ENCODE measurements at places on chromosomes 1 and 21.

DNA sequence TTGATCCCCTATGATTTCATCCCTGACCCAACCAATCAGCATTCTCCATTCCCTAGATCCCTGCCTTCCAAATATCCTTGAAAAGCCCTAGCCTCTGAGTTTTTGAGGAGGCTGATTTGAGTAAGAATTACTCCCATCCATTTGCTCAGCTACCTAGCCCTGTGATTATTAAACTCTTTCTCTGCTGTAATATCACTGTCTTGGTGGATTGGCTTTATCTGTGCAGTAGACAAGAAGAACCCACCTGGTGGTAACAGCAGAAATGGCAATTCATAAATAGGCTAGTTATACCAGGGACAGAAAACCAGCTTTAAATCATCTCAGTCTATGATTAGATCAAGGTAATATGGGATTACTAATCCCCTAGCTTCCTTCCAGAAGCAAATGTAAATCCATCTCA lies 13.0 kb downstream of the IL20 start:
- no peaks in the 10 kb centered on the region for H3K36me3 ChIP-seq
- no peak for DNase-seq
- no peaks in the 10 kb centered on the region for H3K4me1 ChIP-seq

- peaks cover 10% of the 10 kb centered on the region for H3K36me3 ChIP-seq
- peak; percentile 100 for DNase-seq
- peak within 1 kb of the TSS; percentile 90 for H3K4me3 ChIP-seq
- H3K4me1 ChIP-seq: peaks cover 21% of the 10 kb centered on the region
- H3K27me3 ChIP-seq: no peaks in the 10 kb centered on the region
- peak within 1 kb of the TSS; percentile 94 for H3K27ac ChIP-seq
These were observed at the start of gene SDE2 for GRCh38 chr1:225999227-225999911. Gene SDE2 (minus strand): TSS chr1:225999343. CDS start chr1:225999312, 31 bp downstream.

GRCh38 chr1:32772281-32773017 lies 44.7 kb downstream of the YARS1 start:
- H3K36me3 ChIP-seq: peaks cover 84% of the 10 kb centered on the region
- no peaks in the 10 kb centered on the region for H3K27me3 ChIP-seq
- no peak for DNase-seq
- peaks cover 11% of the 10 kb centered on the region for H3K4me1 ChIP-seq
- no peak overlapping the region for H3K4me3 ChIP-seq

DNA sequence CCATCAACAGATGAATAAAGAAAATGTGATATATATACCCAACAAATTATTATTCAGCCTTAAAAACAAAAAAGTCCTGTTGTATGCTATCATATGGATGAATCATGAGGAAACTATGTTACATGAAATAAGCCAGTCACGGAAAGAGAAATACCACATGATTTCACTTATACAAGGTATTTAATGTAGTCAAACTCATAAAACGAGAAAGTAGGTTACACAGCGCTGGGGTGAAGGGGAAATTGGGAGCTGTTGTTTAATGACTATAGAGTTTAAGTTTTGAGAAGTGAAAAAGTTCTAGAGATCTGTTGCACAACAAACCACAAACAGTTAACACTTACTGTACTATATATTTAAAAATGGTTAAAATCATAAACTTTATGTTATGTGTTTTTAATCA lies 58.5 kb downstream of the SLC25A24 start:
- no peaks in the 10 kb centered on the region for H3K36me3 ChIP-seq
- no peaks in the 10 kb centered on the region for H3K4me1 ChIP-seq
- no peak for DNase-seq

DNA sequence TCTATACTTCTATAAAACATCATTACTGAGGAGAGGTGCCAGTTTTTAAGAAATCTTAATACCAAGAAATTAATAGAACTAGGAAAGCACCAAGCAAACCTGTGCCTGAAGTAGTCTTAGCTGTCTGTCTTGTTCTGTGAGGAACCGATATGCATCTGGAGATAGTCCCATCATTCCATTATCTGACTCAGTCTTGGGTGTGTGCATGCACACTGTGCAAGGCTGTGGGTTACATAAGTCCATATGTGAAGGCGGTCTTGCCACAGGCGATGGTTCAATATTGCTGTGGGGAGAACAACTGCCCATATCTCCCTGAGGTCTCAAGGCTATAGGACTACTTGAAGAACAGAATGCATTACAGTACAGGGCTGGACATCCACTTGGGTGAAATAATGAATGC lies 33.8 kb downstream of the STIL start:
- no peak overlapping the region for H3K4me3 ChIP-seq
- DNase-seq: no peak
- peaks cover 7% of the 10 kb centered on the region for H3K36me3 ChIP-seq

DNA sequence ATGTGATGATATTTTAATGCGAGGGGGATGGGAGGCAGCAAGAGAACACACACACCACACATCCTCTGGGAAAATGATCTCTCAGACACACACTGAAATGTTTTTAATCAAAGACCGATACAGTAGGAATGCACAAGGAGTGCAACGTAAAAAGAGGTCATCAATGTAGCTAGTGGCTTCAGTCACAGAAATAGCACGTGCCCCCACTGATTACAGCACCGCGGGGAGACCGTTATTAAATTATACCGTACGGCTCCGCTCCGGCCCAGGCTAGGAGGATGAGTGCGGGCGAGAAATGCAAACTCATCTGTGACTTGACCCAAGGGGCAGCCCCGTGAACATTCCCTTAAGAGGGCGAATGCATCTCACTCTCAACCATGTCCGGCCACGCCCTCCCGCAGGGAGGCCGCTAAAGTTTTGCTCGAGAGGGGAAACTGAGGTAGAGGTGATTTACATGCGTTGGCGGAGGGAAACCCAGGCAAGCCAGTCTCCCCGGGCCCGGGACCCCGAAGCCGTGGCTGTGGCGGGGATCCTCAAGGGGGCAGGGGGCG lies 552 bp downstream of the UBR4 start:
- H3K36me3 ChIP-seq: peaks cover 4% of the 10 kb centered on the region
- peak; percentile 30 for DNase-seq
- H3K27me3 ChIP-seq: no peaks in the 10 kb centered on the region
- peak overlapping the region; percentile 94 for H3K4me3 ChIP-seq
- peaks cover 7% of the 10 kb centered on the region for H3K4me1 ChIP-seq

GRCh38 chr21:41954654-41955499 lies 1.1 kb upstream of the C2CD2 start:
- no peaks in the 10 kb centered on the region for H3K27me3 ChIP-seq
- H3K4me3 ChIP-seq: no peak overlapping the region
- no peak overlapping the region for H3K27ac ChIP-seq

DNA sequence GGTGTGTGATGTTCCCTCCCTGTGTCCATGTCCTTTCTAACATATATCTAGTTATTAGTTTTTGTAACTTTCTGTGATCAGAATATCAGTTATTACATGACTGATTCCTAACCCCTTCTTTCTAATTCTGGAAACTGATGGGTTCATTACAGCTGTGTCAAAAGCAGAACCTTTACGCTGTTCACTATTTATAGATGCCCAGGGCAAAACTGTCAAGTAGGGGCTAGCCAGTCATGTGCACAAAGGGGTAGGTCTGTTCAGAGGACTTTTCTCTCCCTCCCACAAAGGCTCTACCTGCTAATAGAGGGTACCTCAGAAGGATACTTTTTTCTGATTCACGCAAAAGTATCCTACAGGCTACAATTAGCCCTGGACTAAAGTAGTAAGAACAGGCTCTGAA lies 79.2 kb downstream of the NRDC start:
- no peak overlapping the region for H3K4me3 ChIP-seq
- no peak for DNase-seq
- no peaks in the 10 kb centered on the region for H3K27me3 ChIP-seq
- H3K27ac ChIP-seq: no peak overlapping the region

GRCh38 chr1:52996653-52997052 lies 65.4 kb upstream of the PODN start:
- H3K4me1 ChIP-seq: no peaks in the 10 kb centered on the region
- H3K36me3 ChIP-seq: peaks cover 14% of the 10 kb centered on the region
- H3K4me3 ChIP-seq: no peak overlapping the region
- H3K27ac ChIP-seq: no peak overlapping the region

- H3K36me3 ChIP-seq: no peaks in the 10 kb centered on the region
- H3K4me1 ChIP-seq: no peaks in the 10 kb centered on the region
- DNase-seq: peak; percentile 83
- H3K27ac ChIP-seq: no peak overlapping the region
- no peaks in the 10 kb centered on the region for H3K27me3 ChIP-seq
These were observed 40.1 kb upstream of the LRRC8D start for GRCh38 chr1:89780721-89781120.

GRCh38 chr1:21638531-21639341 lies 30.4 kb downstream of the RAP1GAP start:
- no peak overlapping the region for H3K27ac ChIP-seq
- H3K4me1 ChIP-seq: peaks cover 46% of the 10 kb centered on the region
- peaks cover 59% of the 10 kb centered on the region for H3K36me3 ChIP-seq

DNA sequence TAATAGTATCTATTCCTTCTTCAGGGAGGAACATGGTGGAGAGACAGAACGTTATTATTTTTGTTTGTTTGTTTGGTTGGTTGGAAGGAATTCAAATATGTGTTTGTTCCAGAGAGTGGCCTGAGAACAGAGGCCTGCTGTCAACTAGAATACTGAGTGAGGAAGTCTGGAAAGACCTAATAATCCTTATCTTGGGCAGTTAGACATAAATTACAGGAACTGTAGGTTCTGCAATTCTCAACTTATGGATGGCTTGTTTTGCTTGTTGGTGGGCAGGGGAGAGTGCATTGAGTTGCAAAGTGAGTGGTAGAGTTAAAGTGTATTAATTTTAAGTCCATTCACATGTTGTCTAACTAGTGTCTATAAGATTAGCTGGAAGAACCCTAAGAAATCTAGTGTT lies 197.6 kb downstream of the BACH1 start:
- no peak overlapping the region for H3K4me3 ChIP-seq
- H3K27ac ChIP-seq: no peak overlapping the region
- DNase-seq: no peak

GRCh38 chr21:29185633-29186032 lies 55.2 kb downstream of the MAP3K7CL start:
- H3K27me3 ChIP-seq: no peaks in the 10 kb centered on the region
- no peaks in the 10 kb centered on the region for H3K36me3 ChIP-seq
- no peak overlapping the region for H3K4me3 ChIP-seq
- H3K27ac ChIP-seq: no peak overlapping the region
- H3K4me1 ChIP-seq: no peaks in the 10 kb centered on the region

- no peak for DNase-seq
- no peak overlapping the region for H3K27ac ChIP-seq
- H3K4me3 ChIP-seq: no peak overlapping the region
- no peaks in the 10 kb centered on the region for H3K4me1 ChIP-seq
- H3K27me3 ChIP-seq: no peaks in the 10 kb centered on the region
- H3K36me3 ChIP-seq: no peaks in the 10 kb centered on the region
These were observed 17.3 kb upstream of the RHBDL2 start for GRCh38 chr1:38958967-38959366.

- H3K4me3 ChIP-seq: peak overlapping the region; percentile 85
- H3K27ac ChIP-seq: peak overlapping the region; percentile 95
These were observed 442 bp upstream of the AHCYL1 start for GRCh38 chr1:109984190-109984455.

DNA sequence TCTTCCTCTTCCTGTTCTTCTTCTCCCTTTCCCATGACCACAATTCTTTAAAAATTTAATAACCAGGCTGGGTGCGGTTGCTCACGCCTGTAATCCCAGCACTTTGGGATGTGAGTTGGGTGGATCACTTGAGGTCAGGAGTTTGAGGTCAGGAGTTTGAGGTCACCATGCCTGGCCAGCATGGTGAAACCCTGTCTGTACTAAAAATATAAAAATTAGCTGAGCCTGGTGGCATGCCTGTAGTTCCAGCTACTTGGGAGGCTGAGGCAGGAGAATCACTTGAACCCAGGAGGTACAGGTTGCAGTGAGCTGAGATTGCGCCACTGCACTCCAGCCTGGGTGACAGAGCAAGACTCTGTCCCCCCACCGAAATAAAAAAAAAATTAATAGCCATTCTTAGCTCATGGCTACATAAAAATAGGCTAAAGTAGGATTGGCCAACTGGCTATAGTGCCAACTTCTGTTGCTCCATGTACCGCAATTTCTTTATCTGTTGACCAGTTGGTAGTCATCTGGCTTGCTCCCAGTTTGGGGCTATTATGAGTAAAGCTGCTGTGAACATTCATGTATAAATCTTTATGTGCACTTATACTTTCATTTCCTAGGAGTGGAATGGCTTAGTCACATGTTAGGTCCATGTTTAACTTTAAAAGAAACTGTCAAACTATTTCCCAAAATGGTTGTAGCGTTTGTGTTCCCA lies 136.3 kb downstream of the PEX14 start:
- H3K27me3 ChIP-seq: peaks cover 2% of the 10 kb centered on the region
- DNase-seq: no peak
- H3K4me3 ChIP-seq: no peak overlapping the region

- no peak overlapping the region for H3K27ac ChIP-seq
- no peak for DNase-seq
- H3K36me3 ChIP-seq: peaks cover 17% of the 10 kb centered on the region
- H3K4me3 ChIP-seq: no peak overlapping the region
These were observed 43.4 kb downstream of the LTN1 start for GRCh38 chr21:28949318-28949717.

DNA sequence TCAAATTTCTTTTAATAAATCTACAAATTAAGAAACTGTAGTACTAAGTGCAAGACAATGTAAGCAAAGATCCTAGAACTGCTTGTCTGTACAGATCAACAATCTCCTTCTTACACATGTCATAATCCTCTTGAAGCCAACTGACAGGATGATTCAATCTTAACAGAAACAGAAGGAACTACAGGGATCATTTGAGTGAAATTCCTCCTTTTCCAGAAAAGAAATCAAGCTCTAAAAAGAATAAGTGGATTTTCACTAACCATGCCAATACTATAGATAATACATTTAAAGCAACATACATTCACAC lies 53.2 kb downstream of the RAB3GAP2 start:
- no peaks in the 10 kb centered on the region for H3K27me3 ChIP-seq
- no peak overlapping the region for H3K27ac ChIP-seq
- H3K4me1 ChIP-seq: no peaks in the 10 kb centered on the region
- no peak overlapping the region for H3K4me3 ChIP-seq
- no peak for DNase-seq

DNA sequence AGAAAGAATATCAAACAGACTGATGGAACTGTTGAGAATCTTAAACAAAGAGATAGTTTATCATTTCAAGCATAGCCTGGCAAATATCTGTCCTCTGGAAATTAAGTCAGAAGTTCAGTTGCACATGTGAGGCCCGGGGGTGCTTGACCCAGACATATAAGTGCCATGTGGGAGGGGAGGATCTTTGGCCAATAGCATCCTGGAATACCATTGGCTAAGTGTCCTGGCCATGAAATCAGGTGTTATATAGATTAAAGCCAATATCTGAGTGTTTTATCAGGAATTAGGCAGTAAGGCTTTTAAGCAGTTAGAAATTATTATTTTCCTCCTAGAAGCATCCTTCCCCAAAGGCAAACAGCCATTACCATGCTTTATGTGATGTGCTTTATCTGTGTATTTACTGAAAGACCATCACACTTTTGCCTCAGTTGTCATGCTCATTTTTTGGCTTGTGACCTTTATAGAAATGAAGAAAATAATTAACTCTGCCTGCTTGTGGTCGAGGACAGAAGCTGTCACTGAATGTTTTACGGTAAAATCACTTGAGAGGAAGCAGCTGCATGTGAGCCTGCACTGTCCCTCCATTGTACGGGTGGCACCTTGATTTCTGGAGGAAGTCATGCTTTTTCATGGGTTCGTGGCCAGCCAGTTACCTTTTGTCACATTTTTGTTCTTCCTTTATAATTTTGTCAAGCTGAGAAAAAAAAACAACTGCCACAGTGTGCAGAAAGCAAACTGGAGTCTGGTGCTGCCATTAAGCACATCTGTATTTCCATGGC lies 259.9 kb upstream of the FMN2 start:
- no peak overlapping the region for H3K4me3 ChIP-seq
- no peak overlapping the region for H3K27ac ChIP-seq

Measured in spinal cord (tissue), 10 donors.